ENCODE measurements at places on chromosomes 5 and 9.

GRCh38 chr5:16659536-16659935 lies 42.7 kb upstream of the RETREG1 start:
- DNase-seq, result no peak

GRCh38 chr5:20276959-20277263 lies 288.9 kb upstream of the CDH18 start:
- no peak for DNase-seq

GRCh38 chr5:3029396-3029795 lies 277.9 kb upstream of the IRX2 start:
- no peak for DNase-seq

DNA sequence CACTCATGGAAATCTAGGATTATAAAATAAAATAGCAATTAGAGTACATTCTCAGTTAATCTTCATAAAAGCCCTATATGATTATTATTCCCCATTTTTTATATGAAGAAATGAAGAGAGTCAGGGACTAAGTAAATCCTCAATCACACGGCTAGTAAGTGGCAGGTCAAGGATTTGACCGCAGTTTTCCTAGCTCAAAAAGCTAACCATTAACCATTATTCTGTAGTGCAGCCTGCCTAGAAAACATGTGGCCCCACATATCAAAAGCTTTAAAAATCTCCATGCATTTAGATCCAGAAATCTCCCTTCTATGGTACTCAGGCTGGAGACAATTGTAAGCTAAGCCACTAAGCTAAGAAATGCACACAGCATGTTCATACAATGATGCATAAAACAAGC lies 21.4 kb downstream of the EPB41L4A start:
- no peak for DNase-seq

- DNase-seq, result no peak
Observed at GRCh38 chr9:137055385-137056364, 1.8 kb upstream of the ENTPD2 start.

GRCh38 chr5:10649666-10650380 lies 86.0 kb downstream of the ANKRD33B start:
- no peak for DNase-seq

GRCh38 chr5:79181419-79182022 lies 54.4 kb upstream of the JMY start:
- no peak for DNase-seq

DNA sequence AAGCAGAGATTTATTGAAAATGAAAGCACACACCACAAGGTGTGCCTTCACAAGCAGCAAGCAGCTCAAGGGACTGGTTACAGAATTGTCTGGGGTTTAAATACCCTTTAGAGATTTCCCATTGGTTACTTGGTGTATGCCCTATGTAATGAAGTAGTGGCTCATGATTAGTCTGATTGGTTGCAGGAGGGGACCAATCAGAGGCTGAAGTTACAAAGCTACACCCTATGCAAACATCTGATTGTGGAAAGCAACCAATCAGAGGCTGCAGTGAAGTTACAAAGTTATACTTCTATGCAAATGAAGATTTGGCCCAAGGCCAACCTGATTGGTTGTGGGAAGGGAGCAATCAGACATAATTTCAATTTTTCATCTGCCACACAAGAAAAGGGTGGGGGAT lies 119.9 kb downstream of the C9orf152 start:
- no peak for DNase-seq
